Femur (tissue), 1 donor: ENCODE measurements at places on chromosomes 5 and 9.

DNA sequence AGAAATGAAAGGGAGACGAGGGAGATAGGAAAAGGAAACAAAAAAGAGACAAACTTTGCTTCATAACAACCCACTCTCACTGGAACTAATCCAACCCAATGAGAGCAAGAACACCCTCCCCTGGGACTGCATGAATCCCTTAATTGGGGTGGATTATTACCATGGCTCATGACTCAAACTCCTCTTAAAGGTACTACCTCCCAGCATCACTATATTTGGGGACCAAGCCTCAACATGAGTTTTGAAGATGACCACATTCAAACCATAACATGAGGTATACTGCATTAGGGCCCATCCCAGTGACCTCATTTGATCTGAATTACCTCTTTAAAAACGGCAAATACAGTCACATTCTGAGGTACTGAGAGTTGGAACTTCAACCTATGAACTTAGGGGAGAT lies 8.0 kb downstream of the MTAP start:
- DNase-seq = no peak

- DNase-seq = no peak
These were observed 270.2 kb upstream of the DAPK1 start for GRCh38 chr9:87227456-87227855.

GRCh38 chr5:156380848-156381247 lies 53.9 kb downstream of the SGCD start:
- DNase-seq = no peak

GRCh38 chr9:135952664-135953206 lies 8.4 kb downstream of the UBAC1 start:
- no peak for DNase-seq

GRCh38 chr5:15585128-15585527 lies 85.1 kb downstream of the FBXL7 start:
- no peak for DNase-seq

- DNase-seq = no peak
These were observed 13.9 kb downstream of the TNFSF8 start for GRCh38 chr9:114916481-114916880.

DNA sequence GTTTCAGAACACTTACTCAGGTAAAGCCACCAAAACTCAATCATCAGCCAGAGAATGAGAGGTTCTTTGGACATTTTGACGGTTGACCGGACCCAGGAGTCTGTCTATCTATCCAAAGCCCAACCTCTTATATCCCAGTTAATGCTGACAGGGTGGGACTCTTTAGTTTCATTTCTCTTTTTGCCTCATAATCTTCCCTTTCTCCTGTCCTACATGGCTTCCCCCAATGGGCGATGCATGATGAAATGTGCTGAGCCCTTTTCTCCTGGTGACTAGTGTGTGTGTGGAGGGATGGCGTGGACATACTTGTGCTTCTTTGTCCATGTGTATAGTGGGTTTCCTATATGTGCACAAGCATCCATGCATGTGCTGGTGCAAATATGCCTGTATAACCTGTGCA lies at the start of gene TIMD4:
TSS of gene TIMD4 (minus strand) at position 102 of the 400 bp plus-strand sequence. CDS start at position 74, 28 bp downstream.
- no peak for DNase-seq

DNA sequence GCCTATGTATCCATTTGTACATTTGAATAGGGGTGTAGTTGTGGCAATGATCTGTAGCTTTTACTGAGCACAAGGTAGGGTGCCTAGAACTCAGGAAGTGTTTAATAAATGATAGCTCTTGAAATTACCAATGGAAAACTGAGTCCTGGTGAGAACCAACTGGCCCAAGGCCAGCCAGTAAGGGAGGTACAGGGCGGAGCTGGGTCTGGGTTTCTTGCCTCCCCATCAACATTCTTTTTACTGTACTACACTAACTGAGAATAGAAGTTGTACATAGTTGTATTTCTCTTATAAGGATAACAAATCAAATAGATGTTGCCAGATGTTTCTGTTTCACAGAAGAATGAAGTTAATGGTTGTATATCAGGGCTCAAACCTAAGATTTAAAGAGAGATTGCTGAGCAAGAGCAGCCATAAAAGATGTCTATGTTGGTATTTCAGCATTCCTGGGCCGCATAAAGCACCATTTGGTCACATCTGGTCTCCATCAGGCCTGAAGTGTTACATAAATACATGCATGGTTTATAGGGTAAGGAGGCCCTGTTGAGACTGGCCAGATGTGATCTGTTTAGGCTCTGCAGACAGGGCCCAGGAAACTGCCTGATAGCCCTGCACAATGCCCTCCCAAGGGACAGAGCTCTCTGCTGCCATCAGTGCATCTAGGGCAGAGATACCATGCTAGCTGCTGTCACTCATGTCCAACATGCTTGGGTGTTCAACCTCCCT lies 210.5 kb downstream of the NXNL2 start:
- DNase-seq = no peak

DNA sequence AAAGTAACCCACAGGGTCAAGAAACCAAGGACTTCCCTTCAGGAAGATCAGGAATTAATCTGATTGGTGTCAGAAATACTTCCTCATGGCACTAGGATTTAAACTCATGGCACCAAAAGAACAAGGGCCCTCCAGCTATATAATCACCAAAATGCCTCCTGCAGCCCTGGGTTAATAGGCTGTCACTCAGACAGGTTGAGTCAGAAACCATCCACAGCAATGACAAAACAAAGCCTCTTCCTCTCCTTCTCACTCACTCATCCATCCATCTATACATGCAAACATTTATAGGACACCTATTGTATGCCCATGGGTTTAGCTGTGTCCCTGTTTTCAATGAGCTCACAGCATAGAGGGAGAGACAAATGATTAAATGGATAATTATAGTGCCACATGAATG lies 62.5 kb upstream of the SPOCK1 start:
- DNase-seq = no peak
